ENCODE measurements at places on chromosomes 1 and 21.

DNA sequence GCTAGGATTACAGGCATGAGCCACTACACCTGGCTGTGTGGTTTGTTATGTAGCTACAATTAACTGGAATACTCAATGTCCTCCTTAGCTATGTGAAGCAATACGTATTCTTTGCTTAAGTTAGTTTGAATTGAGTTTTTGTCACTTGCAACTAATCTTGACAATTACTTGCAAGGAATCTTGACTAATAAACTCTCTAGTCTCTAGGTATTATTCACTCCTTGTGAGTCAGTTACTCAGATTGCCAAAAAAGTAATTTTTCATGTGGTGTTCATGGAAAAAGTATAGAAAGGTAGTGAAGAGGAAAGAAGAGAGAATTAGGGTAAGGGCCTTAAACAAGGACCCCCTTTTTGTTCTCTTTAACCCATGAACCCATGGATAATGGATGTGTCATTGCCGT, 7.6 kb upstream of the SNX27 start:
- DNase-seq = no peak

DNA sequence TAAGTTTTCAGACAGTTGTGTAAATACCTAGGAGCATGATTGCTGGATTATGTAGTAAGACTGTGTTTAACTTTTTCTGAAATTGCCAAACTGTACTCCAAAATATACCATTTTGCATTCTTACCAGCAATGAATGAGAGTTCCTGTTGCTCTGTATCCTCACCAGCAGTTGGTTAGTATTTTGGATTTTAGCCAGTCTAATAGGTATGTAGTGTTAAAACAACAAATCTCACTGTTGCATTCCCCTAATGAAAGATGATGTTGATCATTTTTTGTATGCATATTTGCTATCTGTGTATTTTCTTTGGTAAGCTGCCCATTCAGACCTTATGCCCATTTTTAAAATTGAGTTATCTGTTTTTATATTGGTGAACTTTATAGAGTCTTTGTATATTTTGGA, 89.9 kb downstream of the RASAL2 start:
- no peak for DNase-seq

- no peak for DNase-seq
These were observed 3.9 kb downstream of the DCST2 start for GRCh38 chr1:155029513-155030242.

- no peak for DNase-seq
These were observed 20.2 kb downstream of the NUAK2 start for GRCh38 chr1:205301205-205301821.

- no peak for DNase-seq
These were observed 3.5 kb downstream of the TRIM67 start for GRCh38 chr1:231165371-231165770.

GRCh38 chr21:27152996-27153395, 186.1 kb upstream of the ADAMTS5 start:
- DNase-seq = no peak

DNA sequence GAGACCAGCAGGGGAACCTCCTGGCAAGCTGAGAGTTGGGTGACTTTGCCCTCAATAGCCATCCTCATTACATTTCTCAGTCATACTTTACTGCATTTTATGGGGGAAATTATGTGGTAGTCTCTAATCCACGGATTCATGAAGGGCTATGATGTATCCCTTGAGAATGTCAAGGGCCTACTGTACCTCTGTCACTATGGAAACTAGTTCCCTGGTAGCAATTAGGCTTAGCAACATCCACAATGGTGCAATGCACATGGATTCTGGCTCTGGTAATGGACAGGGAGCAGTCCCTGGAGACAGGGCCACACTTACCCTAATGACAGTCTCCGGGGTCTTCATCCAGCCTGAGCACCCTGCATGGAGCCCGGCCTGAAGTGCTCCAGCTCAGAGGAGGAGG, 26.5 kb downstream of the LRRN2 start:
- DNase-seq = no peak

GRCh38 chr1:237705462-237705861, 185.3 kb downstream of the ZP4 start:
- no peak for DNase-seq

GRCh38 chr1:215054266-215054665, 28.3 kb upstream of the KCNK2 start:
- DNase-seq = no peak

DNA sequence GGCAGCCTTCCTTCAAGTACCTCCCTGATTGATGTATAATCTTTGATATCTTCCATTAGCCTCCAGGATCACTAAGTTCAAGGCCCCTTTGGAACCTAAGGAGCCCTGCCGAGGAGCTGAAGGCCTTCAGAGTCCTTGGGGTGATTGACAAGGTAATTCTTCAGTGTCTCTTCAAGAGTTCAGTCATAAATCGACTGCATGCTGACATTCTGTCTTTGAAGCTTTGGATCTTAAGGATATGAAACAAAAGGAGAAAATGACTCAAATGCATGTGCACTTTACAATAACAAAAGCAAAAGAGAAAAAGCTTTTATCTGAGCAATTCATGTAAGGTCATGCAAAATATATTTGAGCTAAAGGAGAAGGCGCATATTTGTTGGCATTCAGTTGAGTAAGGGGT, 125.3 kb downstream of the RPS6KC1 start:
- no peak for DNase-seq

DNA sequence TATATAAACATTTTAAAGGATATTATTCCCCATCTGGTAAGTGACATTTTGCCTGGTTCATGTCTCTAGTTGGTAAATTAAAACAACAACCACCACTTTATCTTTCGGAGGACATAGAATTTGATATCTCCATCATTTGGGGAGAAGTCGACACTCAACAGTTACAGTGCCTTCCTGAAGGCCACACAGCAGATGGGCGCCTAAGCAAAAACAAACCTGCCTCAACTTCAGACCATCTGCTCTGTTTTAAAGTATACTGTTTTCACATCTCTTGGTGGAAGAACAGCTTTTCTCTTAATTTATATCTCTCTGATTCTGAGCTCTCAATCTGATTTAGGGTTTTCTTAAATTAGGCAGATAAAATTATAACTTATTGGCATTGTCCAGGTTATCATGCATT, 282.2 kb downstream of the RYR2 start:
- no peak for DNase-seq

DNA sequence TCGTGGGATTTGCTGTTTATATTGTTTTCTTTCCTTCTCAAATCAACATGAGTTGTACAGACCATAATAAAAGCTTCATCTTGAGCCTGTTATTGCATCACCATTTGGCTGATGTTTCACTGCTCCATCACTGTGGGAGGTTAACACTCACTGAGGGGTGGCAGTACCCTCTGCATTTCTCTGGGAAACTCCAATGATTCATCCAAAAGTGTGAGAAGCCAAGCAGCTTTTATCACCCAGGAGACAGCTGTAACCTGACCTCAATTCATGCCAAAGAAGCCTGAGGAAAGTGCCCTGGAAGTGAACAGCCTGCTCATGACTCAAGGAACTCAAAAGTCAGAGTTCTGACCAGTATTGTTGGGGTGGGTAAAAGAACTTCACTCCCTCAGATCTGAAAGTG, 84.1 kb downstream of the GPR88 start:
- DNase-seq = no peak

- no peak for DNase-seq
These were observed 166.8 kb downstream of the BACH1 start for GRCh38 chr21:29465546-29465945.

DNA sequence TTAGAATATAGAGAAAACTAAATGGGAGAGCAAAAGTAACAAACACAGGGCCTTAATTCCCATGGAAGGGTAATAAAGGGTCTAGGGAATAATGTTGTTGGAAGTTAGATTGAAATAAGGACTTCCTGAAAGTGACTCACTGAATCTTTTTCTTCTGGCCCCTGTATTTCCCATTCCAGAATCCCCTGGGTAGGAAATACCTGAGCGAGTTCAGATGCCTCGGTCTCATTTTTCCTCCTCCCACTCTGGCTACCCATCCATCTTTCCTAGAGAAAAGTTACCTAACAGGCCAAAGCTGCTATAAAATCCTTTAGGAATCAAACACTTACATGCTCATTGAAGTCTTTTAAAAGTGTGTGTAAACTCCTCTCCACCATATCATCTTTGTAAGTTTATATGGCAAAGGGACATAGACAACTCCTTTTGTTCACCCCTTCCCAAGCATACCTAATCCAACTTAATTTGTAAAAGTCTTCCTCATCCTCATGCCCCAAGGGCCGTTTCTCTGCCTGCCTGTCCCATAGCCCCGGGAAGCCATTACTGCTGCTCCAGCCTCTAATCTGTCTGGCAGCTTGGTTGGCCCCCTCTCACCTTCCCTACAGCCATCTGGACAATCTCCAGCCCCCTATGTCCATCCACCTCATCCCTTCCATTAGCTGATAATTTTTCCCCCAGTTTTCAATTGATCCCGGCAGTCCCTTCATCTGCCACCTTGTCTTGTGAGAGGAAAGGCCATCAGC, 3.3 kb upstream of the MEF2D start:
- DNase-seq = no peak

DNA sequence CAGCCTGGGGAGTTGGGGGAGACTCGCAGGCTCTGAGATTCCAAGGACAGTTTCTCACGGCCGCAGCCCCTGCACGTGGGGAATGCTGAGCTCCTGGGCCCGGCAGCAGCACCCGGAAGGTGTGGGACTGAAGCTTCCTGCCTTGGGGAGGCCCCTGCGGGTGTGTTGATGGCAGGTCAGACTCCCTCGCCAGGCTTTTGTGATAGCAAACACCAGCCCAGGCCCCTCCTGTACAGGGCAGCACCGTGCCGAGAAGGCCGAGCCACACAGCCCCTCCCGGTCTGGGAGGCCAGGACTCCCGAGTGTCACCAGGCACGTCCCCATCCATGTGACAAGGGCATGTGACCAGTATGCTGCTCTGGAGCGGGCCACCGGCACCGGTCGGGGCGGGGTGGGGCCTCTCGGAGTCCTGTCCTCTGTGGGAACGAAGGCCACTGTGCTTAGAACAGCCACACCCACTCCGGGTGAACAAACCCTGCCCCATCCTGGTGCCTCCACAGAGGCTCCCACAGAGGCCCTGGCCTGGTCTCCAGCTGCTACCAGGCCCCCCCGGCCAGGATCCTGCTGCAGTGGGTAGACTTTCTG, 31.1 kb upstream of the ARHGEF16 start:
- DNase-seq = no peak

DNA sequence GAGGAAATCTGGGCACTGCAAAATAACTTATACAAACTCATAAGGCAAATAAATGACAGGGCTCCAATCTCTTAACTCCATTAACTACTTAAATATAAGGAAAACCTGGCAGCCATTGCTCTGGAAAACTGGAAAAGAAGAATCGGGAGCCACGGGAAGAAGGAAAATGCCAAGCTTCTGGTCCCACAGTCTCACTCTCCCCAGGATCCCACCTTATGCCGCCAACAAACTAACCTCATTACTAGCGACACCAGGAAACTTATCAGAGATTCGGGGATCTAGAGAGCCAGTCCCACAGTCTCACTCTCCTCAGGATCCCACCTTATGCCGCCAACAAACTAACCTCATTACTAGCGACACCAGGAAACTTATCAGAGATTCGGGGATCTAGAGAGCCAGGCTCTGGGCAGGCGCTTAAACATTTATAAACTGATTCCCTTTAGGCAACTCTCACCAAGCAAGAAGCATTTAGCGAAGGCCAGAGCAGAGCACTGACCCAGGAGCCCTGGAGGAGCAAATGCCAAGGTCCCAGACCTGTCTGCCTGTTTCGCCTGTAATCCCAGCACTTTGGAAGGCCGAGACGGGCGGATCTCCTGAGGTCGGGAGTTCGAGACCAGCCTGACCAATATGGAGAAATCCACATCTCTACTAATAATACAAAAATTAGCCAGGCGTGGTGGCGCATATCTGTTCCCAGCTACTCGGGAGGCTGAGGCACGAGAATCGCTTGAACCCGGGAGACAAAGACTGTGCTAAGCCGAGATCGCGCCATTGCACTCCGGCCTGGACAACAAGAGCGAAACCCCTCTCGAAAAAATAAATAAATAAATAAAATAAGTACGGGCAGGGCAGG, 720 bp downstream of the PSMB2 start:
- DNase-seq = no peak
